HFFc6 (cell line): ENCODE measurements at places on chromosomes 4 and X.

DNA sequence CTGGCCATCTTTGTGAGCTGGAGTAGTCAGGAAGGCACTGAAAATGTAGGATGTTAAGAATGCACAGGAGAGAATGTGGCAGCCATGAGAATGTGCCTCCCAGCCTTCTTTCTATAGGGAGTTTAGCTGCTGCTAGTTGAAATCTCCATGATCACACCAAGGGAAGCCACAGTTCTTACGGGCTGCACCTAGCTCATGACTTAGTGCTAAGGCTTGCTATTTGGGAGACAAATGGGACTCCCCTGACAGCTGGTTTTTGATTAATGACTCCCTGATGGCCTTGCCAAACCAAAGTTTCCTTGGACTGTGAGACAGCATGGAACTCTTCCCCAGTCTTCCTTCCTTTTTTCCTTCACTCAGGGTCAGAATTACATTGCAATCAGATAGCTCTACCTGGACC, 9.2 kb downstream of the CTSO start:
- H3K27me3 ChIP-seq = no peaks in the 10 kb centered on the region
- H3K4me1 ChIP-seq = no peaks in the 10 kb centered on the region
- no peak for DNase-seq
- H3K4me3 ChIP-seq = no peak overlapping the region
- no peak overlapping the region for H3K27ac ChIP-seq

DNA sequence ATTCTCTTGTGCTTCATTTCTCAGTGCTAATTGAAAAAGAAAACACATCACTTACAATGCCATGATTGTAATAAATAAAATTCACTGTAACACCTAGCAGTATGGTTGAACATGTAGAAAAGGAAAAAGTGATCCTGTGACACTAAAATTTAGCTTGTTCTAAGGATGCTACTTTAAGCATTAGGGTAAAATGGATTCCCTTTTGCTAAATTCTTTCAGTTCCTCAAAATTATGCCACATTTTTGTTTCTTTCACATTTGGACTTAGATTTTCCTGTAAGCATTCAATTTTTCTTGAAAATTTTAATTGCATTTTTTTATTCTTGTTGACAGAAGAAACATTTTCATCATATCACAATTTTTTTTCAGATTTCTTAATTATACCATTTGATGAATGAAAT, 19.4 kb downstream of the TET2 start:
- H3K36me3 ChIP-seq = peaks cover 12% of the 10 kb centered on the region; the same call in 1 of the 2 replicates
- H3K27ac ChIP-seq = no peak overlapping the region
- peaks cover 5% of the 10 kb centered on the region; the same call in 1 of the 2 replicates for H3K4me1 ChIP-seq

DNA sequence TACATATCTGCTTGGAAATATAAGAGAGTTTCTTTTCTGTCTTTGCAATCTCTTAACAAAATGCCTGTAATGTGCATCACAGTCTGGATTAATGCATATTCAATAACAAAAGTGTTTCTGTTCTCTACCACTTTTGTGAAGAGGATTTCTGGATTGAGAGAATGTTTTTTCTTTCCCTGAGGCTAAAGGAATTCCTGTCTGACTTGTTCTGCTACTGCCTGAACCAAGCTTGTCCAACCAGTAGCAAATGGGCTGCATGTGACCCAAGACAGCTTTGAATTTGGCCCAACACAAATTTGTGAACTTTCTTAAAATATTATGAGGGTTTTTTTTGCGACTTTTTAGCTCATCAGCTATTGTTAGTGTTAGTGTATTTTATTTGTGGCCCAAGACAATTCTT, 1133.9 kb downstream of the SH3BGRL start:
- no peaks in the 10 kb centered on the region for H3K4me1 ChIP-seq
- H3K36me3 ChIP-seq = no peaks in the 10 kb centered on the region
- H3K4me3 ChIP-seq = no peak overlapping the region

- H3K4me1 ChIP-seq = peaks cover 89% of the 10 kb centered on the region
- peak overlapping the region; percentile 83 for H3K27ac ChIP-seq
- H3K36me3 ChIP-seq = peaks cover 22% of the 10 kb centered on the region
- peak overlapping the region; percentile 34 for H3K4me3 ChIP-seq
- no peaks in the 10 kb centered on the region; the same call in 1 of the 2 replicates for H3K27me3 ChIP-seq
Measured at GRCh38 chr4:105194328-105195231, 47.9 kb downstream of the TET2 start.

- H3K4me1 ChIP-seq = no peaks in the 10 kb centered on the region
- DNase-seq = no peak
- H3K27ac ChIP-seq = no peak overlapping the region
- no peak overlapping the region for H3K4me3 ChIP-seq
- H3K36me3 ChIP-seq = no peaks in the 10 kb centered on the region
Measured at GRCh38 chrX:80316526-80316925, 103.7 kb upstream of the TENT5D start.

- H3K27me3 ChIP-seq = no peaks in the 10 kb centered on the region
- peak overlapping the region; percentile 45; the same call in 1 of the 2 replicates for H3K27ac ChIP-seq
- H3K4me1 ChIP-seq = peaks cover 10% of the 10 kb centered on the region; the same call in 1 of the 2 replicates
- peak overlapping the region; percentile 90 for H3K4me3 ChIP-seq
- peak; percentile 19 for DNase-seq
- no peaks in the 10 kb centered on the region for H3K36me3 ChIP-seq
Measured at GRCh38 chrX:153469811-153470410, 465 bp downstream of the HAUS7 start.

DNA sequence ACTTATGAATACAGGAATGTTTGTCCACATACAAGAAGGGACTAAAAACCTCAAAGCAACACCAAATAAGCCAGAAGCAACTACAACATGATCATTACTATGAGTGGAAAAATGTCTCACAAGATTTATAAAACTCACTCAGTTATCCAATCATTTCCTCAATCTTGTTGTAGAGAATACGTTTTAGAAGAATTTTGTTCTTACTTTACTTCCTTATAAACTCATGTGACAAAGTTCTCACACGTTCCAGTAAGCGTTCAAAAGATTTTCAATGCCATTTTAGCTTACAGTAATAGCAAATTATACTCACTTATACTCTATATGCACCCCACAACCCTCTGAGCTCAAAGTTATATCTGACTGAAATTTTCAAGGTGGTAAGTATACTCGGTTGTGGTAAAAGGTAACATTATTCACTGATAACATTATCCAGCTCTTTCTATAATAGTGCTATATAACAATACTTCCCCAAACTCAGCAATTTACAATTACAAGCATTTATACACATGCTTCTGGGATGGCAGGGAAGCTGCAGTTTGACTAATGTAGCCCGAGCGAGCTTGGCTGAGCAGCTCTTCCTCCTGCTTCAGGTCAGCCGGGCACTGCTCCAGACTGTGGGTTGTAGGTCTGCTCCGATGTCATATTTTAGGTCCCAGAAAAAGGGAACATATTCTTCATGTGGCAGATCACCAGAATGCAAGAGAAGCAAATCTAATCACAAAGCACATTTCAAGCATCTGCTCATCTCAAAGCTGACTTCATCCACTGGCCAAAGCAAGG, 226.3 kb downstream of the RCHY1 start:
- H3K4me3 ChIP-seq = no peak overlapping the region
- H3K4me1 ChIP-seq = no peaks in the 10 kb centered on the region
- no peaks in the 10 kb centered on the region for H3K36me3 ChIP-seq
- no peak for DNase-seq

DNA sequence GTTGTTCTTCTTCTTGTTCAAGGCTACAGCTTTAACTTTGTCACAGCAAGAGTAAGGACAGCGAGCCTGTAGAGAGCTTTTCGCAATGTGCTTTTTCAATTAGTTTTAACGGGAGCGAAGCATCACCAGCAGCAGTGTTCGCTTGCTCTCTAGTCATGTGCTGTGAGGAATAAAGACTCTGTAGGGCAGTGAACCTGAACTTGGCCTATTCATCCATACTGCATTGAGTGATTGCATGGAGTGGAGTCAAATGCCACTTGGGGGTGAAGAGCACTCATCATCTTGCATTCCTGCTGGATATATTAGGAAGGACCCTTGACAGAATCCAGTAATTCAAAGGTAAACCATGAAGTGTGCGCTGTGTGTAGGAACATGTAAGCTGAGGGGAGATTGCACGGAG, 240.0 kb downstream of the FRMPD4 start:
- no peak overlapping the region for H3K27ac ChIP-seq
- peaks cover 14% of the 10 kb centered on the region for H3K4me1 ChIP-seq
- DNase-seq = no peak
- H3K4me3 ChIP-seq = no peak overlapping the region
- H3K36me3 ChIP-seq = no peaks in the 10 kb centered on the region; the same call in 1 of the 2 replicates

GRCh38 chr4:88223516-88223915, 60.8 kb downstream of the PPM1K start:
- H3K36me3 ChIP-seq = no peaks in the 10 kb centered on the region
- H3K27me3 ChIP-seq = peaks cover 4% of the 10 kb centered on the region
- H3K4me1 ChIP-seq = peaks cover 5% of the 10 kb centered on the region; the same call in 1 of the 2 replicates
- no peak overlapping the region for H3K4me3 ChIP-seq
- no peak overlapping the region for H3K27ac ChIP-seq

- H3K27me3 ChIP-seq = no peaks in the 10 kb centered on the region; the same call in 1 of the 2 replicates
- DNase-seq = no peak
- H3K4me3 ChIP-seq = no peak overlapping the region
- H3K27ac ChIP-seq = no peak overlapping the region
- H3K4me1 ChIP-seq = peaks cover 28% of the 10 kb centered on the region
Measured at GRCh38 chr4:20124317-20125026, 127.2 kb upstream of the SLIT2 start.

DNA sequence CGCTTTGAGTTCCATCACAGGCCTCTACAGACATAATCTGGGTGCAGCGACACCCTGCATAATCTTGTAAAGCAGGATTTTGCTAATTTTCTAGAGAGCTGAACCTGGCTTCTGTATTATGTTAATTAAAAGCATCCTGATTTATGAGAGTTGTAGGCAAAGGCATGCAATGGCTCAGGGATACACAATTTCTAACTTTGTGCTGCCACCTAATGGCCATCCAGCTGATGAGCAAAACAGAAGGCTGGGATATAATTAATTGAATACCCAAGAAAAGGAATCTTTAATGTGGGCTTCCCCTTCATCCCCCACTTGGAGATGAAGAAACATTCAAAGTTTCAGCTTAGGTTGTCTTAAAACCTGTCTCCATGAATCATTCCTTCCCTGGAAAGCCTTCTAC, 78.1 kb downstream of the BMP15 start:
- no peaks in the 10 kb centered on the region for H3K36me3 ChIP-seq
- H3K27ac ChIP-seq = no peak overlapping the region
- H3K4me1 ChIP-seq = no peaks in the 10 kb centered on the region
- H3K4me3 ChIP-seq = no peak overlapping the region
- peak; percentile 3 for DNase-seq

GRCh38 chrX:3129256-3129655, 88.0 kb downstream of the ARSF start:
- H3K27ac ChIP-seq = no peak overlapping the region
- DNase-seq = no peak
- H3K4me1 ChIP-seq = peaks cover 7% of the 10 kb centered on the region
- no peak overlapping the region for H3K4me3 ChIP-seq
- H3K36me3 ChIP-seq = 0 out of 2 replicates have a peak, but pooled peaks cover 4% of the 10 kb centered on the region

DNA sequence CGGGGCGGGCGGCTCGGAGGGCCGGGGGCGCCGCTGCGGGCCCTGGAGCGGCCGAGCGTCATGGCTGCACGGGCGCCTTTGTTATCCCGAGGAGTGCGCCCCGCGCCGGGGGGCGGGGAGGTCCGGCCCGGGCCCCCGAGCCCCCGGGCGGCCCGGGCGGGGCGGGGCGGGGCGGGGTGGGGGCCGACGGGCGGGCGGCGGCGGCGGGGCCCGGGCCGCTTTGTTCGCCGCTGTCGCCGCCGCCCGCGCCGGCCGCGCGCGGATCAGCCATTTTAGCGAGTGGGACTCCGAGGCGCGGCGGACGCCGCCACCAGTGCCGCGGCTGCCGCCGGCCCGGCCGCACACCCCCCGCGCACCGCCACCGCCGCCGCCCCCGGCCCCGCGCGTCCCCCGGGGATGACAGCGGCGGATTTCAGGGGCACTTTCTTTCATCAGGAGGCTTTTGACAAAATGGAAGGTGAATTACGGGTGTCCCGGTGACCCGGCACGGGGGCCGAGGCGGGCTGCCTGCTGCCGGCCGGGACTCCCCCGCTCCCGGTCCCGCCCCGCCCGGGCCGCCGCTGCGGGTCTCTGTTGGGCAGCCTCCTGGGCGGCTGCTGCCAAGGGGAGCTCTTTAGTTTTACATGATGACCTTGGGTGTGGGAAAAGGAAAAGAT, 1.2 kb downstream of the HMGB3 start:
- peak overlapping the region; percentile 90 for H3K4me3 ChIP-seq
- H3K4me1 ChIP-seq = peaks cover 13% of the 10 kb centered on the region
- H3K36me3 ChIP-seq = no peaks in the 10 kb centered on the region; the same call in 1 of the 2 replicates
- peak overlapping the region; percentile 75 for H3K27ac ChIP-seq
- no peak for DNase-seq
- H3K27me3 ChIP-seq = no peaks in the 10 kb centered on the region

GRCh38 chr4:76341063-76341462, 34.5 kb downstream of the STBD1 start:
- H3K27me3 ChIP-seq = peaks cover 26% of the 10 kb centered on the region
- DNase-seq = peak; percentile 64
- no peaks in the 10 kb centered on the region for H3K36me3 ChIP-seq
- H3K4me1 ChIP-seq = peaks cover 5% of the 10 kb centered on the region
- H3K4me3 ChIP-seq = no peak overlapping the region
- no peak overlapping the region for H3K27ac ChIP-seq

- peak overlapping the region; percentile 81 for H3K4me3 ChIP-seq
- no peaks in the 10 kb centered on the region for H3K36me3 ChIP-seq
- peaks cover 8% of the 10 kb centered on the region for H3K4me1 ChIP-seq
- H3K27me3 ChIP-seq = peaks cover 20% of the 10 kb centered on the region; the same call in 1 of the 2 replicates
Measured at GRCh38 chr4:89837385-89837992, 528 bp upstream of the SNCA start.

DNA sequence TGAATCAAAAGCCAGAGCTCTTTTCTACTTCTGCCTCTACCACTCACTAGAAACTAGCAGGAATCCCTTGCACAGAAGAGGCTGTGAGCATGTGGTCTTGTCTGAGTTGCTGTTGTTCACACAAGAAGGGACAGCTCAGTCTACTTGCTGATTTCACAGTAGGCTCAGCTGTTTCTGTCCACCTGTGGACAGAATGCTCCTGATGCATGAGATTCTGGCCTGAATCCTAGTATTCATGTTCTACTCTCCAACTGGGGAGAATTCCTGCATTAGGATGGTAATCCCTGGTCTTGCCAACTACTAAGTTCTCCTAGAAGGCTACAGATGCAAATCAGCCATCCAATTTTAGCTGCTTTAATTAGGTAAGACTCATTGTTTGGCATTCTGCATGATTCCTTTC, 112.8 kb downstream of the PPA2 start:
- H3K4me3 ChIP-seq = no peak overlapping the region
- no peaks in the 10 kb centered on the region for H3K4me1 ChIP-seq
- H3K27me3 ChIP-seq = no peaks in the 10 kb centered on the region
- DNase-seq = no peak
- peaks cover 21% of the 10 kb centered on the region for H3K36me3 ChIP-seq

GRCh38 chr4:84870398-84871163, 95.9 kb downstream of the WDFY3 start:
- H3K4me3 ChIP-seq = peak overlapping the region; percentile 77
- peak overlapping the region; percentile 71 for H3K27ac ChIP-seq
- H3K27me3 ChIP-seq = no peaks in the 10 kb centered on the region
- H3K4me1 ChIP-seq = peaks cover 33% of the 10 kb centered on the region
- peaks cover 10% of the 10 kb centered on the region; the same call in 1 of the 2 replicates for H3K36me3 ChIP-seq
- DNase-seq = peak; percentile 48

DNA sequence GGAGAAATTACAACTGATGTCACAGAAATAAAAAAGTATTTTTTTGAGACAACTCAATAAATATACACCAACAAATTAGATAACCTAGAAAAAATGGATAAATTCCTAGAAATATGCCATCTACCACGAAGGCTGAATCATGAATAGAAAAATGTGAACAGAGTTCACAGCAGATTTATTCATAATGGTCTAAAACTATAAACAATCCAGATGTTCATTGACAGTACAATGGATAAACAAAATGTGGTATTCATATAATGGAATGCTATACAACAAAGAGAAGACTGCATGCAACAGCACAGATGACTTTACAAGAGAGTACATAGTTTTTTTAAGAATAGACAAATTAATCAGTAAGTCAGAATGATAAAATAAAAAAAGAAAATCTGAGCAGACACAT, 55.2 kb downstream of the CLOCK start:
- peaks cover 23% of the 10 kb centered on the region for H3K4me1 ChIP-seq
- no peak overlapping the region for H3K4me3 ChIP-seq
- H3K36me3 ChIP-seq = peaks cover 16% of the 10 kb centered on the region
- H3K27ac ChIP-seq = peak overlapping the region; percentile 8; the same call in 1 of the 2 replicates
- DNase-seq = peak; percentile 22
- no peaks in the 10 kb centered on the region for H3K27me3 ChIP-seq
